Omental fat pad (tissue), 4 donors: ENCODE measurements at places on chromosomes 4 and X.

DNA sequence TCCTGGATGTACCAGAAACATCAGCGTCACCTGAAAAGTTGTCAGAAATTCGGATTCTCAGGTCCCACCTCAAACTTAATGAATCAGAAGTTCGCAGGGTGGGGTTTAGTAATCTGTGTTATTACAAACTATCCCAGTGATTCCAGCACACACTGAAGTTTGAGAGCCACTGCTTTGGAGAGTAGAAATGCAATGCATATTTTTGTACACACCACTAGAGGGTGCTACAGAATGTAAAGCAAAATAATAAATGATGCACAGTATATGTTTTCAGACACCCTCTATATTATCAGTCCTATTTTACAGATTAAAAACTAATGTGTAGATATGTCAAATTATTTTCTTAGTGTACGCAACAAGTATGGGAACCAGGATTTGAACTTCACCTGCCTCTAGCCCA, 2.4 kb upstream of the MORF4L2 start:
- DNase-seq: no peak

DNA sequence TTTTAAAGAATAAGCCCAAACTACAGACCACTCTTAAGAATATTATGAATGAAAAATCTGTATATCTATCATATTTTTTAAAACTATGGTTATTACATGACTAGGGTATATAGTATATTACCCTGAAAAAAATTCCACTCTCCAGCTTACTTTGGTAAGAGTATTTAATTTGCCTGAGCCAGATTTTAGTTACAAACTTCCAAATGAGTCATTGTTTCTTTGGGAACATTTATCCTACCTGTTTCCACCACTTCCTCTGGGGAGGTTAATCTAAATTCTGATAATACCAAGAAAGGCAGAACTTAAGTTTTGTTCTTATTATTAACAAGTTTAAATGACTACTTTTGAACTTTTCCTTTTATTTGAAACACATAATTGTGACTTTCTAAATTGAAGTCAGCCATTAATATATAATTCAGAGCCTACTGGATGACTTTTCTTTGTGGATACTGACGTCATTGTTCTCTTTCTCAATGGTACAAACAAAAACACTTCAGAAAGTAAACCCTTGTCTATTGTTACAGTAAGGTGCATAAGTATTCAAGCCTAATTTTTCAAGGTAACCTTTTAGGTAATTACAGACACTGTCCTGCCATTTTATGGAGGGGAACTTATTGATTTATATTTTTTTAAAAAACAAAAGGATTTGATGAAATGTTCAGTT, 135.6 kb upstream of the TLL1 start:
- DNase-seq: no peak

GRCh38 chrX:153671589-153672530, 1.8 kb downstream of the PNCK start:
- no peak for DNase-seq

DNA sequence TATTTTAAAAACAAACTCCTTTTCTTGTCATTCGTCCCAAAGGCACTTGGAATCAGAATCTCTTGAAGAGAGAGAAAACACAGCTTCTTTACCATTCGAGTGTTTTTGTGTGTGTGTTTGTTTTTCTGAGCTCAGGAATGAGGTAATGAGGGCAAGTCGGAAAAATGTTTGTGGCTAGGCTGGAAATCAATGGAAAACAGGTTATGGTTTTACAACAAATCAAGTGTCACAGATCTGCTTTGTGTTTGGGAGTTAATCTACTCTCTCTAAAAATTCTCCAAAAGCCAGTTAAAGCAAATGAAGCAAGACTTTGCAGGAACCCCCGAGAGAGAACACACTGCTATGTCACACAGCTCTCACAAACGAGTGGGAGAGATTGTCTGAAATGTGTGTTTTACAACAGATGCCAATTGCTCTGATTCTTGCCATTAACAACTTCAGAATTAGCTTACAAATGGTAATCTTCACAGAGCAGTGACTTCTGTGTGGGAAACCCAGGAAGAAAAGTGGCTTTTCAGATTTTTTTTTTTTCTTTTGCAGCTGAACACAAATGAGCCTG, 264.1 kb downstream of the CBLL2 start:
- DNase-seq: no peak

- DNase-seq: no peak
Observed at GRCh38 chr4:95838192-95838591, 1.7 kb upstream of the PDHA2 start.
